ENCODE measurements at places on chromosomes 5 and 9.

DNA sequence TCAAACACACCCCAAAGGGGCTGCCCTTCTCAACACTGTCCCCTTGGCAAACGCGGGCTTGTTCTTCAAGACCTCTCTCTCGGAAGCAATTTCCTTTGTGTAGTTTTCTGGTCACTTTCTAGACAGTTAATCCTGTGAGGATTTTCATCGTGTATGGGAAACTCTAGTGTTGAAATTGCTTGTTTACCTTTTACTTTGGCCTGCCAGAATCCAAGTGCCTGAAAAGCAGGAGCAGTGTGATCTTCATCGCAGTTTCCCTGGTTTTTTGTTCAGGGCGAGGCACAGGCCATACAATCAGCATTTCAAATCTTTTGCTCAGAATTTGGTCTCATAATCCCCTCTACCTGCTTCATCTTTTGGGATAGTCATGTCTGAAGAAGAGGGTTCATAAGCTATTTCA, 115.7 kb upstream of the C9orf72 start:
- DNase-seq: no peak

GRCh38 chr5:76657091-76657490, 33.9 kb upstream of the F2RL2 start:
- DNase-seq: no peak

GRCh38 chr9:69444021-69444420, 119.0 kb downstream of the ENTREP1 start:
- DNase-seq: no peak

GRCh38 chr5:117133198-117133597, 558.6 kb upstream of the SEMA6A start:
- DNase-seq: no peak

DNA sequence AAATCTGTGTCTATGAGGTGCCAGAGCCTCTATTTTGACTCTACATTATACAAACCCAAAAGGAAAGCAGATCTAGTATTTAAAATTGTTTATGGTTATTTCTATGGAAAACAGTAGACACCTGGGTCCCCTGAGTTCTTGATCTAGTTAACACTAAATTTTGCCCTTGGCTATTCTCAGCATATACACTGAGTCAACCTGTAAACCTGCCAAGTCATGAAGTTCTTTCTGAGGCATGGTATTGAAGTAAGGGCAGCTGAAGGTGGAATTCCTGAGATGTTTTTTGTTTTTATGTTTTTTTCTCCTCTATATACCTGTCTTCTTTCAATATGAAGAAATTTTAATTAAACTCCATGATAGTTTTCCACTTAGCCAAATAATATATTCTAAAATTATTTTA, 120.2 kb downstream of the PDE4D start:
- no peak for DNase-seq

GRCh38 chr5:31824869-31825517, 186.1 kb downstream of the PDZD2 start:
- DNase-seq: no peak

GRCh38 chr9:93898026-93898425, 57.1 kb downstream of the BARX1 start:
- DNase-seq: no peak

GRCh38 chr5:148793261-148793660, 33.1 kb upstream of the ADRB2 start:
- no peak for DNase-seq

DNA sequence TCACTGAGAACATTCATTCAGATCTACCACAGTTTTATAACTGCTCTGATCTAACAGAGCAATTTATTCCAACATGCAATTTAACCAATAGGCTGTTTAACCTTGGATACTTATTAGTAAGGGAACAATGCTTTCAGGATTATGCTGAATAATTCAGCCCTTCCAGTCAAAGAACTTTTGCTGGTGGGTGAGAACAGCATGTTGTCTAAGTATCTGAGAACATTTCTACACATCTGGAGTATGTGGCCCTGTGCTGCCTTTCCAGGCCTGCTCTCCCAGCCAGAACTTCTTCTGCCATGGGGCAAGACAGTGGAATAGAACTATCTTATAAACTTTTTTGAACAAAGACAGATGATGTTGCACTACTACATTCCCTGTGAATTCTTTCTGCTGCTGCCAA, 55.8 kb downstream of the NFIB start:
- DNase-seq: no peak

DNA sequence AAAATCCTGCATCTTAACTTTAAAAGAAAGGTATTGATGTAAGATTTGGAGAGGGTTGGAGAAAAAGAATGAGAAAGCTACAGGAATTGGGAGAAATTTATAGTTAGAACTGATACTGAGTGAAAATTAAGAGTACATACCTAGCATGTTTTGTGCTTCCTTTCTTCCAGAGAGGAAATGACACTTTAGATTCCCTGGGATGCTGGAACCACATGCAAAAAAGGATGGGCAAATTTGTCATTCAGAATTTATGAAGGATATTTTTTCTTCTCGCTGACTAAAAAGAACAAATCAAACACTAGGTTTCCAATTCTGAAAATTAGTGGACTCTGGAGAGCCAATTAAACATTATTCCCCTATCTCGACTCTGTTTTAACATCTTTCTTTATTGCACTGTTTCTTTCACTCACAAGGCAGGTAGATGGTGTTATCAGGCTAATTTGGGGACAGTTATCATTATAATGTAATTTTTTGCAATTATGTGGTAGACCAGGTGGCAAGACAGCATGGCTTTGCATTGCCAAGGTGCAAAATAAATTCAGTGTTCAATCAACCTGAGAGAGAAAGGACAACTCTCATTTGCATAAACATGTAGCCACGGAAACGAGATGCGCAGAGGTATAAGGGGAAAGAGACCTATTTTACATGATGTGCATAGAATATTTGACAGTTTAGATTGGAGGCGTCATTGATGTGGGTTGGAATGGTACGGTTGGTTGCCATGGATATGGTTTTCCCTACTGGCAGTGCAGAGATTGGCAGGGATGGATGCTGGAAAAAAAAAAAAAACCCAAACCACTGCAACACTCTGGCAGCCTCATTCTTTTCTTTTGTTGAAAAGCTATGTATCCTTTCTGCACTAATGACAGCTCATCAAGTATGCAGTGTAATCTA, 320.4 kb upstream of the CCNH start:
- no peak for DNase-seq

DNA sequence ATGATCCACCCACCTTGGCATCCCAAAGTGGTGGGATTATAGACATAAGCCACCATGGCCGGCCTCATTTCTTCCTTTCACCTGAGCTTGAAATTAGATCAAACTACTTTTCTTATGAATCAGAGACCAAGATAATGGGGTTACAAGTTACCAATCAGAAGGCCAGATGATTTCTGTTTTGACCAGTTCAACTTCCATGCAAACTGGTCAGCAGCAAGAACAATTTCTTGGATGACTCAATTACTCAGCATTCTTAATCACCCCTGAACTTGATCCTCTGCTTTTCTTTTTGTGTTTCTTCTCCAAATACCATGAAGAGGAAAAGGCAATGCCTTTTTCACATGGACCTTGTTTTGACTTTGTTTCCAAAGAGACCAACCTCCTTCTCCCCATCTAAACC, 10.0 kb upstream of the PLIN2 start:
- no peak for DNase-seq

GRCh38 chr9:82495884-82496777, 507.6 kb downstream of the SPATA31D1 start:
- no peak for DNase-seq

DNA sequence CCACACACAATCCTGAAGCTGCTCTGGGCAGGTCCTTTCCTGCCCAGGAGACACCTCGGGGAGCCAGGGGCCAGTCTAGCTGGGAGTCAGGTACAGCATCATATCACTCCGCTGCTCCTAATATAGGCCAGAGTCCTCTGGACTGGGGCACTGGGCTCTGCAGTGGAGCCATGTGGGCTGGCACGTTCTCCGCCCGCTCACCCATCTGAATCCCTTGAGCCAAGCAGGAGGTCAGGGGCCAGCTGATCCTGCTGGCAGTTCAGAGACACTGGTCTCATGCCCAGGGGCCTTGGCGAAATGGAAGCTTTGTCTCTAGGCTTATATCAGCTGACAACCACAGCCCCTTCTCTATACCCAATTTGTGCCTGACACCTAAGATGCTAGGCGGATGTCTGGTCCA, 9.3 kb upstream of the CORO2A start:
- DNase-seq: no peak

- DNase-seq: no peak
These were observed 44.3 kb downstream of the SLC28A3 start for GRCh38 chr9:84296146-84296843.

GRCh38 chr5:150022681-150023080, 22.1 kb downstream of the HMGXB3 start:
- no peak for DNase-seq

Measured in effector memory CD4-positive, alpha-beta T cell (primary cell).